ENCODE measurements at places on chromosomes 13 and 19.
A peak's percentile ranks its signal among the peaks of the same experiment; 100 is the strongest.

- DNase-seq, result peak; percentile 95
Observed at GRCh38 chr19:45577111-45577905, 7.3 kb downstream of the OPA3 start.

DNA sequence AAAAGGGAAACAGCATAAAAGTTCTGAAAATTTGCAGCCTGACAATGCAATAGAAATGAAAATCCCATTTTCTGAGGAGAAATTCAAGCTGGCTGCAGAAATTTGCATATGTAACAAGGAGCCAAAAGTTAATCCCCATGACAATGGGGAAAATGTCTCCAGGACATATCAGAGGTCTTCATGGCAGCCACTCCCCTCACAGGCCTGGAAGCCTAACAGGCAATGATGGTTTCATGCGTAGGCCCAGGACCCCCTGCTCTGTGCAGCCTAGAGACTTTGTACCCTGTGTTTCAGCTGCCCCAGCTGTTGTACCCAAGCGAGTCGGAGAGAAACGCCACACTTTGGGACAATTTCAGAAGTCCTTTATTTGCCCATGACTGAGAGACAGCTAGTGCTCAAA is 701.3 kb upstream of the KLHL1 start:
- DNase-seq, result no peak

- no peak for DNase-seq
Observed at GRCh38 chr19:29650772-29651387, 14.4 kb upstream of the PLEKHF1 start.

GRCh38 chr13:40813667-40814454 is 24.4 kb downstream of the SLC25A15 start:
- no peak for DNase-seq

GRCh38 chr19:31054430-31054829 is 294.8 kb downstream of the TSHZ3 start:
- DNase-seq, result peak; percentile 90

DNA sequence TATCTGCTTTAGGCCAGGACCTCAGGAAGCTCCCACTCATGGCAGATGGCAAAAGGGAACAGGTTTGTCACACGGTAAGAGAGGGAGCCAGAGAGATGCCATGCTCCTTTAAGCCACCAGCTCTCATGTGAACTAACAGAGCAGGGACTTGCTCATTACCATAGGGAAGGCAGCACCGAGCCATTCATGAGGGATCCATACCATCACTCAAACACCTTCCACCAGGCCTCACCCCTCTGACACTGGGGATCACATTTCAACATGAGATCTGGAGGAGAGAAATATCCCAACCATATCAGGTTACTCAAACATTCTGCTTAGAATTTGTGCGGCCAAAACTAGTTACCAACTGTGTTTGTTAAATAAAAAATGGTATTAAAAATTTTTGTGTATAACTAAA is 427.0 kb downstream of the UQCRFS1 start:
- DNase-seq, result no peak
